ENCODE measurements at places on chromosomes 2 and 18.

DNA sequence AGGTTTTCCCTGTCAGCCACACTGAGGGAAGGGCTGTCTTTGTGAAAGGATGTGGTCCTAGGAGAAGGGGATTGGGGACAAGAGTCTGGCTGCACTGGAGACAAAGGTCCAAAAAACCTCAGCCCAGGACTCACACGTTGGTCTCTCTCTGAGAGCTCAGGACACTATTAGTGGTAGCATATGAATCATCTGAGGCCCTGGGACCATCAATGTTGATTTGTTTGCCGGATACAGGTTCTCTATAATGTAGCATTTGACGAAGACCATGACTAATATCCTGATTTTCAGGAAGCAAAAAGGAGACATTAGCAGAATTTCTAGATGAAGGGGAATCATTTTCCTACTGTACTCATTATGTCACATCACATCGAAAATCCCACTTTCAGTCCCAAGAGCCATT is 22.2 kb upstream of the DNAH6 start:
- no peak overlapping the region for H3K4me3 ChIP-seq
- H3K27me3 ChIP-seq, result no peaks in the 10 kb centered on the region
- no peaks in the 10 kb centered on the region for H3K4me1 ChIP-seq
- no peaks in the 10 kb centered on the region for H3K36me3 ChIP-seq

DNA sequence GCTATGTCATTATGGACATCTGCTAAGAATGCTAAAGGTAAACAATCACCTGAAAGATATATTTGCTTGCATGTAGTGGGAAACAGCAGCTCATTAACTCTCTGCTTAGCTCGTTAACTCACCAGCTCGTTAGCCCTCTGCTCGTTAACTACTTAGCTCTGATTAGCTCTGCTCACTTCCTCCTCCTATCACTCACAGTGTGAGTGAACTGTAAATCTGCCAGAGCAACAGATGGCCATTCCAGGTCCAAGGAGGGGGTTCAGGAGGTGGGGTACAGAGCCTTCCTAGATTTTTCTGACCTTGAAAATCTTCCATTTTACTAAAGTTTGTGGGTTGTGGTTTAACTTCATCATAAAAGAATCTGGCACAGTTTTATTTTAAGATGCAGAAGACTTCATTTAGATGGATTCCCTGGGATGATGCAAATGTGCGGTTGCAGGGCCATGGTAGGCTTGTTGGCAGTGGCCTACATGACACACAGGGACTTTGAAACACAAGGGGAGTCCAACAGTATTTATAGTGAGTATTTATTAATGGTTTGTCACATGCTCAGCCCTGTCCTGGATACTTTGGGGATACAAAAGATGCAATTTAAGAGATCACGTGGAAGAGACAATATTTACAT is 1633.7 kb upstream of the CELF4 start:
- H3K27ac ChIP-seq, result no peak overlapping the region
- H3K4me3 ChIP-seq, result no peak overlapping the region
- H3K27me3 ChIP-seq, result no peaks in the 10 kb centered on the region
- no peaks in the 10 kb centered on the region for H3K4me1 ChIP-seq
- no peak for DNase-seq
- H3K36me3 ChIP-seq, result no peaks in the 10 kb centered on the region

- no peaks in the 10 kb centered on the region for H3K4me1 ChIP-seq
- no peaks in the 10 kb centered on the region for H3K36me3 ChIP-seq
- no peak for DNase-seq
- no peaks in the 10 kb centered on the region for H3K27me3 ChIP-seq
- H3K4me3 ChIP-seq, result no peak overlapping the region
Measured at GRCh38 chr2:126515471-126515870, 140.5 kb upstream of the GYPC start.

- H3K27me3 ChIP-seq, result no peaks in the 10 kb centered on the region
- DNase-seq, result no peak
- H3K36me3 ChIP-seq, result no peaks in the 10 kb centered on the region
- H3K4me1 ChIP-seq, result no peaks in the 10 kb centered on the region
Measured at GRCh38 chr18:44594799-44595467, 85.8 kb upstream of the SETBP1 start.

- H3K4me3 ChIP-seq, result no peak overlapping the region
- H3K27ac ChIP-seq, result no peak overlapping the region
- peaks cover 55% of the 10 kb centered on the region for H3K36me3 ChIP-seq
Measured at GRCh38 chr2:105339414-105339813, 2.1 kb downstream of the C2orf49 start.

- no peak for DNase-seq
- H3K36me3 ChIP-seq, result peaks cover 42% of the 10 kb centered on the region
- peaks cover 29% of the 10 kb centered on the region for H3K4me1 ChIP-seq
- H3K27me3 ChIP-seq, result no peaks in the 10 kb centered on the region
Measured at GRCh38 chr18:50973367-50974126, 5.7 kb downstream of the ELAC1 start.
